ENCODE measurements at places on chromosomes 12 and 14. TPM values are rescaled to one million over a fixed set of nuclear protein-coding genes. Genes with fewer than 3 reads are reported as not detected.

The KCNH3 gene
- 0.44 TPM for polyA plus RNA-seq

- no peak for DNase-seq
Measured at GRCh38 chr12:51642286-51642685, 51.3 kb downstream of the SCN8A start.

The AHNAK2 gene
- 46.3 TPM for polyA plus RNA-seq

- DNase-seq, result peak; percentile 69
Measured at GRCh38 chr12:102478405-102479098, 1.8 kb downstream of the IGF1 start.

GRCh38 chr14:69999261-69999674 lies 120.1 kb downstream of the SMOC1 start:
- DNase-seq, result peak; percentile 77

- DNase-seq, result no peak
Measured at GRCh38 chr12:3988519-3989217, 115.5 kb upstream of the PARP11 start.

DNA sequence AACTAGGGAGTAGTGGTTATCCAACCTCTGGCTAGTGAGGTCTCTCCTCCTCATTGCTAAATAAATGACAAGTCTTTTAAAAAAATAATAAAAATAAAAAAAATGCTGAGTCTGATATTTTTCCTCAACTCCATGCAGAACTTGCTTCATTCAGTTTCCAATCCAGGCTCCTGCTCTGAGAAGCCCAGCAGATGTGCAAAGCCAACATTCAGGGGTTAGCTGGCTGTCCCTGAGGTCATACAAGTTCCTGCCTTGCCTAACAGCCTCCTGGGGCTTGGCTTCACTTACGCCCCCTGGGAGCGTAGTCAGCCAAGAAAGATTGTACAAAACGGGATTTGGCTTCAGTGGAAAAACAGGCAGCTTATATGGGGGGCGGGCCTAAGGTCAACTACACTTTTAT lies 23.3 kb downstream of the RTRAF start:
- no peak for DNase-seq

- DNase-seq, result no peak
Measured at GRCh38 chr12:43349863-43350262, 202.1 kb downstream of the ADAMTS20 start.

GRCh38 chr14:75636100-75636692 lies 24.5 kb downstream of the ERG28 start:
- DNase-seq, result peak; percentile 40

DNA sequence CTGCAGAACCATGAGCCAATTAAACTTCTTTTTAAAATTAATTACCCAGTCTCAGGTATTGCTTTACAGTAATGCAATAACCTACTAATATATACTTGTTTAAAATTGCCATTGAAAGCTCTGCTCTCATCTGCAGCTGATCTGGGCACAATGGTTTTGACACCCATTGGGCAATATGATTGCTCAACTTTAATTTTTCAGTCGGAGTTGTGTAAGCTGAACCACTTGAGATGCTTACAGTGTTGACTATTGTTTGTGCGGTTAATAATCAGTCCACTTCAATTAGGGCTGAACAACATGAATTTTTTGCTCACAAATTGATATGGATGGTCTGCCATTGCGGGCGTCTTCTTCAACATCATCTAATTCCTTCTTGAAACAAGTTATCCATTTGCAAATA lies 18.0 kb upstream of the OR4K5 start:
- DNase-seq, result no peak

The SETD3 gene
- polyA plus RNA-seq, result 51.6 TPM

DNA sequence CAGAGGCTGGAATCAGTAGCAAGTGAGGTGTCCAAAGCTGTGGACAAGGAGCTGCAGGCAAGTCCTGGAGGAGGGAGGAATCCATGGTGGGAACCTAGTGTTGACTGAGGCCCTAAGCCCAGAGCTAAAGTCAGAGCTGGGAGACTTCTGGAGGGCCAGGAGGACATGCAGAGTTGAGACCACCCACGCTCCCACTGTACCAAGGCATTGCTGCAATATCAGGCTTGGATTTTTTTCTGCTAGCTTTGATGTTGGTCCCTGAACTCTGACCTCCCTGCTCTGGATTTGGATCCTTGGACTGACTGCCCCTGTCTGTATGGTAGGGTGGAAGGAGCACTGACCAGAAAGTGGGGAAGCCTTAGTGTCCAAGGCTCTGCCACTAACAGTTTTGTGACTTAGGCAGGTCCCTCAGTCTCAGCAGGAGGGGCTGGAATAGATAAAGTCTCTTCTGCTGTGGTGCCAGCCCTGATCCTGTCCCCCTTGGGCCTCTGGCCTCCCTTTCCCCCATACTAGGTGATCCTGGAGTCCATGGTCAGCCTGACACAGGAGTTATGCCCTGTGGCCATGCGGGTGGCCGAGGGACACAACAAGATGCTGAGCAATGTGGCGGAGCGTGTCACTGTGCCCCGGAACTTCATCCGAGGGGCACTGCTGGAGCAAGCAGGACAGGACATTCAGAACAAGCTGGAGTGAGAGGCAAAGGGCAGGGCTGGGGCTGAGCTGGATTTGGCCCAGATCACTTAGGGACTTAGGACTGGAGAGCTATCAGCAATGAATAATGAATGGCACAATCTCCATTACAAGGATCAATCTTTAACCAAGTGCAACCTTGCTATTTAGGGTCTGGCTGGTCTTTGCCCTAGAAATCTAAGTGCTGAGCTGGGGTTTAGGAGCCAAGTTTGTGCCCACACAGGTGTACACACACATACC lies 9.4 kb downstream of the CARMIL3 start:
- no peak for DNase-seq

The CD27 gene
- polyA plus RNA-seq, result 1.7 TPM

The SRP54 gene
- 19.9 TPM for polyA plus RNA-seq

- no peak for DNase-seq
Measured at GRCh38 chr12:113720629-113721028, 245.5 kb downstream of the RBM19 start.

- DNase-seq, result no peak
Measured at GRCh38 chr12:19177754-19178153, 48.2 kb downstream of the PLEKHA5 start.

The PIWIL1 gene
- not detected for polyA plus RNA-seq

The KRT71 gene
- not detected for polyA plus RNA-seq

GRCh38 chr12:58028294-58028693 lies 86.9 kb downstream of the ATP23 start:
- no peak for DNase-seq

The HOXC10 gene
- polyA plus RNA-seq, result not detected

- DNase-seq, result no peak
Measured at GRCh38 chr12:58906917-58907316, 13.4 kb downstream of the LRIG3 start.

- no peak for DNase-seq
Measured at GRCh38 chr14:100192250-100192671, 32.8 kb upstream of the DEGS2 start.

DNA sequence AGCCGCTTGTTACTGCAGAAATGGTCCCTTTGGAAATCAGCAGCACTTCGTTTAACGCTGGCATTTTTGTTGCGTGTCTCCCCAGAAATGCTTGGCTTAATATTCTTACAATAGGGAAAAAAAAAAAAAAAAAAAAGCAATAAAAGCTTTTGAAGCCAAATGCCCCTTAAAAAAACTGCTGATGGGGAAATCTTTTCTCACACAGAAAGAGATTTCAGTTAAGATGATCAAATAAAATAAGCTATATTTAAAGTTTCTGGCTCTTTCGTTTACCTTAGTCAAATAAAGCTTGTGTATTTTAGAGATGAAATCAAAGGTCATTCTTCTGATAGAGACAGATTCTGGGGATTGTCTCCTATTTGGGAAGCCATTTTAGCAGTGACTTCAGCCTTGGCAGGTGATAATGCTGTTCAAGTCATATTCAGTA lies 52.4 kb upstream of the FRS2 start:
- no peak for DNase-seq

DNA sequence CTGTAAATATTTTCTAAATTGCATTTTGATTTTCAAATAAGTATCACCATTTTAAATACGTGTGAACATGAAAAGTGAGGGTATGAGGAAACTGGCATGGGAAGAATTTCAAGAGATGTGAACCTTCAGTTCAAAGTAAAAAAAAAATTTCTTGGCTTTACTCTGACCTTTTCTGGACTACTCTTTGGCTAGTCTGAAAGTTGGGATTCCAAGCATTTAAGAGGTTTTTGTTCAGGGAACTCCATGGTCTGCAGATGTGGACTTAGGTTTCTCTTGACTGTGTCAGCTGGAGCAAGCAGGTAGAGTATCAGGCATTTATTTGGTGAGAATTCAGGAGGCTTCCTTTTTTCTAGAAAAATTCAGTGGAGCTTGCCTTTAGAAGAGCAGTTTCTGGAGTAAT lies 311.6 kb downstream of the LRIG3 start:
- DNase-seq, result no peak

The IL22 gene
- polyA plus RNA-seq, result not detected

- DNase-seq, result peak; percentile 61
Measured at GRCh38 chr12:57888409-57889157, 42.1 kb upstream of the CTDSP2 start.

DNA sequence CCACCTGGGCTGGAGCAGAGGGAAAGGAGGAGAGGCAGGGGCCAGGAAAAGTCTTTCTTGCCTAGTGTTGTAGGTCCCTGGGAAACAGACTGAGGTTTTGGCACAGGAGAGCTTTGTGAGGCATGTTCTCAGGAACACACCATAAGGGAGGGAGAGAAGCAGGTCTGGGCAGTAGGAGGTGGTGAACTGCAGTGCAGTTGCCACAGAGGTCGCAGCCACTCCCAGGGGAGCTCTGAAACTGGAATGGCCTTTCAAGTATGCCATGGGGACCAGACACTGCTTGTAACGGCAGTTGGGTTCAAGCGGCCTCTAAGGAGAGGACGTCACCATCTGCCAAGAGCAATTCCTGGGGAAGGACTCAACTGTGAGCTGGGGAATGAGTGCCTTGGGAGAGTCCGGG lies 35.4 kb upstream of the NKX2-8 start:
- DNase-seq, result no peak

DNA sequence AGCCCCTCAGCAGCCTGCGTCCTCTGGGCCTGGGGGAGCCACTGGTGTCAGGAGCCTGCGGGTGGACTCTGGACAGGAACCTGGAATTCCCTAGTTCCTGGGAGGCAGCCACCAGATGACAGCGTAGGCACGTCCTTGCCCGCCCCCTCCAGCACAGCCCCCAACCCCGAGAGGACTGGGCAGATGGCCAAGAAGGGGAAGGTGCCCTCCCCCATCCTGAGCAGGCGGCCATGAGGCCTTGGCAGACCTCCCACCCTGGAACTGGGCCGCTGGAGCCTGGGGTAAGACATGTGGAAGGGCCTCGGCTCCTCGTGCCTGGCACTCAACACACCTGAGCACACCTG lies 60.4 kb upstream of the FBRSL1 start:
- peak; percentile 83 for DNase-seq

- DNase-seq, result no peak
Measured at GRCh38 chr12:99192489-99192888, 455.1 kb upstream of the GARIN6 start.

DNA sequence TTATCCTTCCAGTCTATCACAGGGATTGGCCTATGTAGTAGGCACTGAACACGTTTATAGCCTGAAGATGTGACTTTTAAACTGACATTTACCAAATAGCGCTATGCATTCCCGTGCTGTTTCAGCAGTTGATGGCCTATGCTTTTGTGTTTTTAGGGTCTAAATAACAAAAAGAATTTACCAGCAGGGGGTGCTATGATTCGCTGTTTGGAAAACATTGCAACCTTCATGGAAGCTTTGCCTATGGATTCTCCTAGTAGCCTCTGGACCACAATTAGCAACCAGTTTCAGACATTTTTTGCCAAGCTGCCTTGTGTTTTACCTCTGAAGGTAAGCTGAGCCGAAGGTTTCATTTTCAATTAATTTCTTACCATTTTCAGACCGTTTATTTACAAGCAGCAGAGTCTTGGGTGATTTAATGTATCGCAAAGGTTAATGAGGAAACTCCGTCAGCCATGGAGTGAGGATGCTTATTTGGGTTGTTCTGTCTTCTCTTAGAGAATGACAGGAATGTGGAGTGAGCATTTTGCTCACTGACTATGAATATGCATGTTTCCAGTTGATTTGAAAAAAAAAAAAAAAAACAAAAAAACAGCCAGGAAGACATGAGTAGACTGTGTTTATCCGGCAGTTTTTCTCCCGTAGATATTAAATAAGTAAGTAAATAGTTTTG lies 133.1 kb downstream of the PRIMA1 start:
- DNase-seq, result peak; percentile 84

GRCh38 chr12:59834659-59835474 lies 239.0 kb downstream of the SLC16A7 start:
- DNase-seq, result peak; percentile 28

- DNase-seq, result no peak
Measured at GRCh38 chr14:34014936-34015335, 64.1 kb upstream of the EGLN3 start.

The TAS2R42 gene
- polyA plus RNA-seq, result not detected

The ACOT6 gene
- polyA plus RNA-seq, result not detected

The SLC25A47 gene
- polyA plus RNA-seq, result not detected

- DNase-seq, result no peak
Measured at GRCh38 chr12:62045211-62045610, 215.0 kb upstream of the USP15 start.

DNA sequence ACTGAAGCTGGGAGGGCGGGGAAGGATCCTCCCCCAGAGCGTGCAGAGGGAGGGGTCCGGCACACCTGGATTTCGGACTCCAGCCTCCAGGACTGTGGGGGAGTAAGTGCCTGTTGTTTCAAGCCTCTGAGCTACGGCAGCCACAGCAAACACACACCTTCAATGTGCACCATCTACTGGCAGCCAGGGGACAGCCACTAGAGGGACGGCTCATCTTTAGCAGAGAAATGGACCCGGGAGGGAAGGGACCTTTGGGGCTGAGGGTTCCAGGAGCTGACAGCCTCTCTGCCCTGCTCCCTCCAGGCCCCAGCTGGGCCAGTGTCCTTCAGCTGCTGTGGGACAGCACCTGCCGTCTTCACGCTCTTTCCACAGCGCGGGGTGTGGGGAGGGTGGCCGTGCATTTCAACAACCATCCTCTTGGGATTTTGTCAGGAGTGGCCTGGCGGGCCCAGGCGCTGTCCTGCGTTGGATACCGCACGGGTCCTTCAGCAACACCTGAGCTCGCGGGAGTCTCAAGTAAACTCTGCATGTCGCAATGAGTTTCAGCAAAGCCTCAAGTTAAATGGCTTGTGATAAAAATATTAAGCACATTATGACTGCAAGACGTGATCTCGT lies 209.2 kb upstream of the C14orf180 start:
- DNase-seq, result peak; percentile 72

DNA sequence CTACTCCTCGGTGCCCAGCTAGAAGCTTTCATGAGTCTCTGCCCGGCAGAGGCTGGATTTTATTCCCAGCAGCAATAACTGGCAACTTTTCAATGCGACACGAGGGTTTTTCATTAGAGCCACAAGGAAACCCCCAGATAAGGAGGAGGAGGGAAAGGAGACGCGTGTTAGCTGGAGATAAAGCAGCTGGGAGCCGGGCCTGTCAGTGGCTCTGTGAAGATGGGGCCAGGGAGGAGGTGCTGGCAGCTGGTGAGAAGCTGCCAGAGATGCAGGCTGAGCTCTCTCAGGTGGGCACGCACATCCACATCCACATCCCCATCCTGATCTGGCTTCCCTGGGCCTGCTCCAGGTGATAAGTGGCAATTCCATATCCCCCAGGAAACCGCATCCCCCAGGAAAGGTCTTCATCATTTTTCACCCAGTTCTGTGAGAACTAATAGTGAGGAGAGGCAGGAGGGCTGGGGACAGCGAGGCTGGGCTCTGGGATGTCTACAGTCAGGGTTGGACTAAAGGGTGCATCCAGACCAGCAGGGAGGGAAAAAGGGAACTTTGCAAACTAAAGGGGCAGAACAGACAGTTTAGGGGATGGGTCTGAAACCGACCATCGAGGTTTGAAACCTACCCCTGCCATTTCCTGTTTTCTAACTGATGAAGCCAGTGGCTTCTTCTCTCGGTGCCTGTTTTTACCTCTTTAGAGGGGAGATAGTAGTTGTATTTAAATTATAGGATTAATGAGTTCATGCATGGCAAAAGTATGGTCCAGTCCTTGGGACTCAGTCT lies 413.2 kb downstream of the DPF3 start:
- DNase-seq, result peak; percentile 55

Data from stomach (tissue), 19 donors.